Osteoblast (primary cell): ENCODE measurements at places on chromosomes 4 and X. TPM values are rescaled to one million over a fixed set of nuclear protein-coding genes. Genes with fewer than 3 reads are reported as not detected.

PTPN13 gene
- total RNA-seq, result 70.2 and 87.8 TPM in 2 replicates

NSUN7 gene
- under 0.01 and 0.29 TPM in 2 replicates for total RNA-seq

DRD5 gene
- total RNA-seq, result not detected in 2 replicates

BEX4 gene
- 6.5 and 13.0 TPM in 2 replicates for total RNA-seq

GC gene
- total RNA-seq, result not detected in 2 replicates

IL21 gene
- total RNA-seq, result not detected in 2 replicates

SLC9B1 gene
- total RNA-seq, result 0.29 and 0.72 TPM in 2 replicates

TCP11X2 gene
- total RNA-seq, result not detected in 2 replicates

PLK4 gene
- total RNA-seq, result 2.2 and 2.4 TPM in 2 replicates

SMIM10L2A gene
- total RNA-seq, result under 0.01 and 0.29 TPM in 2 replicates
